ENCODE measurements at places on chromosomes 6 and 20.

DNA sequence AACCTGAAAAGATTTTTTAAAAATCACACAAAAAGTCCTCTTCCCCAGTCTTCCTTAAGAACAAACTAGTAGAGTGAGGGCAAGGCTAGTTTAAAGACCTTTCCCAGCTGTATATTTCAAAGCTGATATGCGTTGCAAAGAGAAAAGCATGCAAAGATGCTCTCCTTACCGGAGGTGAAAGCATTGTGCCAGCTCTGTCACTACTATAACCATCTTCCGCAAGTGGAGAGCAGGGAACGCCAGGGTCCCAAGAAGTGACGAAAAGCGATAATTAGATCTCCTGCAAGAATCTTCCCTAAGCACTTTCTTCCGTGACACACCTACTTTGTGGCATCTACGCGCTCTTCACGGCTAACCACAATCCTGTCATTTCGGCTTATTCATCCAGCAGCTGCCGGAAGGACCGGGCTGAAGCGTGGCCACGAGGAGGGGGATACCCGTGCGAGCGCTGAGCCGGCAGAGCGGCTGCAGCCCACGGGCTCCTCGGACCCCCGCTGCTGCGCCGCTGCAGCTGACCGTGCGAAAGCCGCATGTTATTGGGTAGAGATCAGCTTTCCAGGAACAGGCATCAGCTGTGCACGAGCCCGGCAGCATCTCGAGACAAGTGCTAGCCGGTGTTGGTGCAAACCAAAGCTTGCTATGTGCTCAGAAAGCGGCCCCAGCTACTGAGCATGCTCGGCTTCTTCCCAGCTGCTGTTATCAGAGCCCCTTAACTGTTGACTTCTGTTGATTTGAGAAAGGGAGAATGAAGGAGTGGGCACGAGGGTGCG lies 57.2 kb upstream of the ARHGAP18 start:
- no peak for DNase-seq

DNA sequence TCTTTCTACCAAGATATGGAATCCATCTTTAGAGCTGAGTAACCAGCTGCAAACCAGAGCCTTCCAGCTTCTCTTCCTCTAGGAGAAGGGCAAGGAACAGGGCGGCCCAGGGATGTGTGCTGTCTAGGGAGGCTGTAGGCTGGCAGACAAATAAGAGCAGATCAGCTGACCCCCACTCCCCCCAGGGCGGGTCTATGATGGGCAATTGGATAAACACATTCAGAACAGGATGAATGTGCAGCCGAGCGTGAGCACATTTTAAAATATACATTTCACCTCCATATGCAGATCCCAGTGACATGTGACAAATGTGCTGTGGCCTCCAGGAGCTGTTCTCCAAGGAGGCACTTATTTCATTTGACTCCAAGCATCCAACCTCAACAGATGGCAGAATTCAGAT lies 580.1 kb downstream of the PTPRT start:
- DNase-seq, result no peak

DNA sequence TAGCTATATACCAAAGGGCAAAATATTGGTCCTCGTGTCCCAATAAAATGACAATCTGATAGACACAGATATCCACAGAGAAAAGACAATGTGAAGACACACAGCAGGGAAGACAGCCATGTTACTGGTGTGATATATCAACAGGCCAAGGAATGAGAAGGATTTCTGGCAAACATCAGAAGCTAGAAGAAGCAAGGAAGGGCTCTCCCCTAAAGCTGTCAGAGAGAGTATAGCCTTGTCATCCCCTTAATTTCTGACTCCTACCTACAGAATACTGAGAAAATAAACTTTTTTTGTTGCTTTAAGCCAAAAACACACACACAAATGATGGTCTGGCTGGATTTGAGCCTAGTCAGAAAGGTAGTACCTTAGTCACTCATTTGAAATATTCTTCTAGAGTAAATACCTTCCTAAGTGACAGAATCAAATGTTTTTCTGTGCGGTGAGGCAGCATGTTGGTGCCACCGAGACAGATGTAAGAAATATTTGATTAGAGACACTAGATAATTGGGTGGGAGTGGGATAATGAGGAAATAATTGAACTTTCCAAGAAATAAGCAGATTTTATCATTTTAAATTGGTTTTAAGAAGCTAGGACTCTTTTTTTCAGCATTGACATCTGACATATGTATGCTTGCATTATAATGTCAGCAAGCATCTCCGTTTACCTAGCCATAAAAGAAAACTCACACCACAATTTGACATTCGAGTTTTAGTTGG lies 123.4 kb upstream of the TFAP2D start:
- DNase-seq, result no peak

DNA sequence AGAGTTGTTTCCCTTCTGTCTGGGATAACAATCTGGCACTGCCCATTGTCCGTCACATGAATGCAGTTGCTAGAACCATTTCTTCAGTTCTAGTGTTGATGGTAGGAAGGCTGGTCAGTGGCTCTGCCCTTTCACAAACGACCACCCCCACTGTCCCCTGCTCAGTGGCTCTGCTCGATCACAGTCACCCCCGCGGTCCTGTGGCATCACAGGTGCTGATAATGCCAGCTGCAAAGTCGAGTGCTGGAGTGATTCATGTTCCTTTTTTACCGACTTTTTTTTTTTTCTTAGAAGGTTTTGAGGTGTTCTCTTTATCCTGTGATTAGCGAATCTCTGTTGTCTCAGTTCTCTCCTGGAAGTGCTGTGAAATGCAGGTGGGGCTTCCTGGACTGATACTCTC lies 22.8 kb downstream of the FAM120B start:
- DNase-seq, result no peak

GRCh38 chr6:151475653-151476523 lies 17.9 kb upstream of the CCDC170 start:
- DNase-seq, result no peak

DNA sequence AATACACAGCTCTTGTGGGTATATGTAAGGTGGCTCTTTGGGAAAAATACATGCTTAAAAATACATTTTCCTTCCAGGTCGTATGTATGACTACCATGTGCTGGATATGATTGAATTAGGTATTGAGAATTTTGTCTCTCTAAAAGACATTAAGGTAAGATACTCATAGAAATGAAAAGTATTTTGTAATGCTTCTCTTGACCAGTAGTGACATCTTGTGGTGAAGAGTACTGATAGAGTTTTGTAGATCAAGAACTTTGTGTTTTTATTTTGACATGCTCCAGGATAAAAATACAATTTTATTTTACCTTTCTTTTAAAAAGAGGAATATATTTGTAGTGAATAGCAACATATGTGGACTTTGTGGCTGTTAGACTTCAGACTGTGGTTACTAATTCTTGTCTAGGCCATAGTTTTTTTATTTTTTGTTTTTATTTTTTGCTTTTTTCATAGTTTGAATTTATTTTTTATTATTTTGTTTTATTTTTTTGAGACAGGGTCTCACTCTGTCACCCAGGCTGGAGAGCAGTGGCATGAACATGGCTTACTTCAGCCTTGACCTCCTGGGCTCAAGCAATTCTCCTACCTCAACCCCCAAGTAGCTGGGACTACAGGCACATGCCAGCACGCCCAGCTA lies 17.9 kb downstream of the RPF2 start:
- no peak for DNase-seq

- DNase-seq, result no peak
Measured at GRCh38 chr6:96394727-96395126, 126.9 kb upstream of the UFL1 start.

GRCh38 chr6:134517868-134518267 lies 200.0 kb upstream of the SGK1 start:
- no peak for DNase-seq

GRCh38 chr6:112018619-112019416 lies 35.1 kb upstream of the CCN6 start:
- no peak for DNase-seq

DNA sequence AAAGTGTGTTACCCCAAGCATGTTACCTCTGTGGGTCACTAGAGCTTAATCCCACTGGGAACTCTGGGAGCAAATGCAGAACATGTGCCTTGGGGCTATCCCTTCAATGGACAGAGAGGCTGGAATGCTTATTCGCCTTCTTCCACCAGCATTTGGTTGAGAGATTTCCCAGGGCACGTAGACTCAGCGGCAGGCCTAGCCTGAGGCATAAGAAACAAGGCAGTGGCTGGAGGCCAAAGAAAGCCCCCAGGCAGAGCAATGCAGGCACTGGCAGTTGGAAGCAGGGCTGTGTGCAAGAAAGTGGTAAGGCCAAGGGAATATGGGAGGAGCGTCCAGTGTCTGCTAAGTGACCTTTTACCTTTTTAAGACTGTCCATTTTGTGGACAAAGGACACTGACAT lies 114.0 kb upstream of the FLRT3 start:
- DNase-seq, result no peak

DNA sequence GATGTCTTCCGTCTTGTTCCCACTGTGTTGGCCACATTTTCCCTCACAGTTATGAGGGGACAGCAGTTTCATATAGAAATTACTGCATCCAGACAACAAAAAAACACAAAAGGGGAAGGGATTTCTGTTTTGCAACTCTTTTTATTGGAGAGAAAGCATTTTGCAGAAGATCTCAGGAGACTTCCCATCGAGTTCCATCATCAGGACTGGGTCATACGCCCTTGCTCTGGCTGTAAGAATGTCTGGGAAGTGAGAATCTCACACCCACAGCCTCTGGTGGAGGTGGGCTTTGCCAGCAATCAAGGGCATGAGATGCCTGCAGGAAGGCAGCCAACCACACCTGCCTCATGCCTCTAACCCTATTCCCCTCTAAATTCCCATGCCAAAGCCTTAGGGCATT lies 5.8 kb upstream of the IGF2R start:
- no peak for DNase-seq

- DNase-seq, result no peak
Measured at GRCh38 chr6:3232017-3232945, 4.8 kb upstream of the TUBB2B start.
